ENCODE measurements at places on chromosomes 5 and 9. TPM values are rescaled to one million over a fixed set of nuclear protein-coding genes. Genes with fewer than 3 reads are reported as not detected.
A peak's percentile ranks its signal among the peaks of the same experiment; 100 is the strongest.

- no peak for DNase-seq
These were observed 136.7 kb downstream of the ROR2 start for GRCh38 chr9:91813176-91813795.

GRCh38 chr5:16975950-16976624, 40.0 kb upstream of the MYO10 start:
- DNase-seq: peak; percentile 18

DNA sequence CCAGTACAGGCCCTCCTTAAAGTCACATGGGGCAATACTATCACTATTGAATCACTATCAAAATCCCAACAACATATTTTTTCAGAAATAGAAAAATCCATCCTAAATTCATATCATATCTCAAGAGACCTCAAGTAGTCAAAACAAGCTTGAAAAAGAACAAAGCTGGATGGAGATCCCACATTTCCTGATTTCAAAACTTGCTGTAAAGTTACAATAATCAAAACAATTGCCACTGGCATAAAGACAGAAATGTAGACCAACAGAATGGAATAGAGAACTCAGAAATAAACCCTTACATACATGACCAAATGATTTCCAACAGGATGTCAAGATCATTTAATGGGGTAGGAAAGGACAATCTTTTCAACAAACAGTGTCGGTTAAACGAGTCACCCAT, 41.3 kb upstream of the CDKN2AIPNL start:
- no peak for DNase-seq

DNA sequence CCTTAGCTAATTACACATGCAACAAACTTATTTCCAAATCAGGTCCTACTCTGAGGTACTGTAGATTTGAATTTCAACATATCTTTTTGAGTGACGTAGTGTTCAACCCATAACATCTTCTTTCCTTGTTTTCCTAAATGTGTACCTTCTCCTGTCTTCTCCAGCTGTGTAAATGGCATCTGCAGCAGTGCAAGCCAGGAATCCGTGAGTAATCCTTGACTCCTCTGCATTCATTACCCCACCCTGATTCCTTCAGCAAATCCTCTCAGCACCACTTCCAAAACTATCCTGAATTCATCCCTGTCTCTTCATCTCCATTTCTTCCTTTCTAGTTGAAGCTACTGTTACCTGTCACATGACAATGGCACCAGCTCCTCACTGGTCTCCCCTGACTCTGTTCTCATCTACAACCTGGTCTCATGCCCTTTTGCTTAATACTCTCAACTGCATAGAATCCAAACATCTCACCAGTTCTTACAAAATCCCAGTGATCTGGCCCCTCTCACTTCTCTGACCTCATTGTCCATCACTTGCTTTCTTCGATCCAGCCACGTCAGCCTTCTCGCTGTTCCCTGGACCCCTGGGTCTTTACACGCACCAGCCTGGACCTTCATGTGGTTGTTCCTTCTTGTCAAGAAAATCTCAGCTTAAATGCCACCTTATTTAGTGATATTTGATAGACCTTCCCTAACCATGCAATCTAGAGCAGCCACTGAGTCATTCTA, 14.6 kb upstream of the TRAF1 start:
- DNase-seq: peak; percentile 59

The MED10 gene
- total RNA-seq: 13.5 TPM

All from fibroblast of lung (primary cell).